ENCODE measurements at places on chromosomes 4 and X. TPM values are rescaled to one million over a fixed set of nuclear protein-coding genes. Genes with fewer than 3 reads are reported as not detected.

DNA sequence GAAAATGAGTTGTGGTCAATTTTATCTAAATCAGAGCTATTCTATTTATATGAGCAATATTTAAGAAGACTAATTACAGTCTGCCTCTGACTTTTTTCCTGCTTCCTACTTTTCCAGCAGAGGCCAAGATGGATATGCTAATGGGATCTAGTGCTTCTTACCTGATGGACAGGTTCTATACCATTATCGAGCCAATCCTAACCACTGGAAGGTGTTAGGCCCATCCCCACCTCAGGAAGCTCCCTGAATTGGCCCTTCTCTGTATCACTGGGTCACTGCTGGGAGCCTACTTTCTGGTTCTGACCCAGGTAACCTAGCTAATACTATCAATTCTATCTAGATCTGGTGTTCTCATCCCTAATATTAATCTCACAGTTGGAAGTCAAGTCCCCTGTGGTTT lies 577 bp upstream of the YIPF7 start:
- DNase-seq = no peak

GRCh38 chrX:77450996-77451395 lies 3.8 kb downstream of the FGF16 start:
- no peak for DNase-seq

- DNase-seq = no peak
These were observed 81.7 kb downstream of the EGF start for GRCh38 chr4:109994415-109994827.

WDR17 gene
- not detected for polyA plus RNA-seq

IL1RAPL1 gene
- not detected for polyA plus RNA-seq

BRS3 gene
- polyA plus RNA-seq = not detected

Data from naive B cell (primary cell).